GM12878 (cell line): ENCODE measurements at places on chromosomes 4 and X. TPM values are rescaled to one million over a fixed set of nuclear protein-coding genes. Genes with fewer than 3 reads are reported as not detected.

GRCh38 chr4:56410247-56411062 lies 23.2 kb upstream of the AASDH start:
- peaks cover under 1% of the 10 kb centered on the region; the same call in 1 of the 2 replicates for H3K36me3 ChIP-seq
- H3K4me1 ChIP-seq, result no peaks in the 10 kb centered on the region
- H3K27ac ChIP-seq, result no peak overlapping the region
- DNase-seq, result no peak
- H3K27me3 ChIP-seq, result no peaks in the 10 kb centered on the region

Gene TMEM271
- total RNA-seq, result not detected in 2 replicates

Gene GALNTL6
- not detected in 2 replicates for total RNA-seq

Gene CXXC4
- total RNA-seq, result 11.1 and 12.0 TPM in 2 replicates

DNA sequence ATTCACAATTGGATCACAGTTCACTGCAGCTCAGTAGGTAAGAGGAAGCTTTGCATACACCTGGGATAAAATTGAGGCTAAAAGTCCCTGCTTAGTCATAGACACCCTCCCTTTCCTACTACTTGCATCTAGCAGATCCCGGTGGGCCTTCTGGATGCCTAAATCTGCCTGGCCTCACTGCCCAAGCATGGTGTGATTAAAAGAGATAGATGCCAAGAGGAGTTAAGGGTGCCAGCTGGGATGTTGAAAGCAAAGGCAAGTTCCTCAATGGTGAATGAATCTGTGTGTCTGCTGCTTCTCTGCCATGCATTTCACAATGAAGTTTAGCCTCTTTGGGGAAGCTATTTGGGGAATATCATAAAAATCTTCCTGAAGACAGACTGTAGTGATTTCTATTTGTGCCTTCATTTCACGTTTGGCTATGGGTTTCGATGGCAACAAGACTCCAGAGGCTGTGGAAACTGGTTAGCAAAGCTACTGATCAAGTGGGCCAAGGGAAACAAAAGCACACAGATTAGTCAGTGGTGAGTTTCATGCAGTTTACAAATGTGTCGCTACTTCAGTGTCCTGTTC lies 534.0 kb downstream of the ANKRD50 start:
- no peak for DNase-seq
- H3K27ac ChIP-seq, result no peak overlapping the region
- H3K27me3 ChIP-seq, result no peaks in the 10 kb centered on the region
- no peaks in the 10 kb centered on the region for H3K36me3 ChIP-seq
- no peak overlapping the region for H3K4me3 ChIP-seq

Gene VSIG4
- 0.13 and 0.36 TPM in 2 replicates for total RNA-seq

GRCh38 chrX:45781901-45782553 lies 581.4 kb upstream of the DIPK2B start:
- DNase-seq, result no peak
- no peak overlapping the region for H3K27ac ChIP-seq
- H3K27me3 ChIP-seq, result no peaks in the 10 kb centered on the region; the same call in 1 of the 2 replicates
- H3K4me1 ChIP-seq, result no peaks in the 10 kb centered on the region

- no peak overlapping the region for H3K27ac ChIP-seq
- no peak overlapping the region for H3K4me3 ChIP-seq
- H3K4me1 ChIP-seq, result no peaks in the 10 kb centered on the region
- no peaks in the 10 kb centered on the region for H3K27me3 ChIP-seq
- no peaks in the 10 kb centered on the region for H3K36me3 ChIP-seq
- peak; percentile 19 for DNase-seq
These were observed 31.2 kb upstream of the MCF2 start for GRCh38 chrX:139739138-139739537.

GRCh38 chr4:77697860-77698590 lies 92.4 kb downstream of the CXCL13 start:
- H3K4me1 ChIP-seq, result no peaks in the 10 kb centered on the region
- no peaks in the 10 kb centered on the region for H3K36me3 ChIP-seq
- no peak overlapping the region for H3K27ac ChIP-seq
- no peak for DNase-seq
- H3K27me3 ChIP-seq, result no peaks in the 10 kb centered on the region
